Activated B cell treated with CpG ODN at 0.5 μM for 24 hours (primary cell): ENCODE measurements at places on chromosomes 1 and 21. TPM values are rescaled to one million over a fixed set of nuclear protein-coding genes. Genes with fewer than 3 reads are reported as not detected.

DNA sequence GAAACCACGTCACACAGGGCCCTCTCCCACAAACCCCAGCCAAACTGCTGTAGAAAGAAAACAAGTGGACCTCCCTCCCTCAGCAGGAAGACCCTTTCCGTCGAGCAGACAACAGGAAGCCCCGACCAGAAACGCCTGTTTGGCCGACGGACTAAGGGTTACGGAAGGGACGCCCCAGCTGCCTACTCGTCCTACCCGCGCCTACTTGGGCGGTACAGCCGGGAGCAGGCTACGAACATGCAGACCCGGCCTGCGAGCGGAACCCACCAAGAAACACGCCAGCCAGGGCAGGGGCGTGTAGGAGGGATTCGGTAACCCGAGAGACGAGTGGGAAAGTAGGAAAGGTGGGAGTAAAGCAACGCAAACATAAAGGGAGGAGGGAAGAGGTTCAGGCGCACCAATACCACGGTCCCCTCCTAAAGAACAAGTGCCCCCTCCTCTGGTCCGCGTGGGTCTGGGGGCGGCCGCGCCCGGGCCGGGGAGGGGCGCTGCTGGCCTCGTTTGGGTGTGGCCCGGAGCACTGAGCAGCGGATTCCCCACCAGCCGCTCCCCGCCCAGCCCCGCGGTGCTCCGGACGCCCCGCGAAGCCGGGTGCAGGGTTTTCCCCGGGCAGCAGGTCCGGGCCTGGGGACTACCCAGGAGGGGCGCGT is 450 bp downstream of the S100A10 start:
- peak; percentile 28 for DNase-seq

- DNase-seq, result no peak
Observed at GRCh38 chr1:58975888-58976287, 192.0 kb upstream of the JUN start.

DNA sequence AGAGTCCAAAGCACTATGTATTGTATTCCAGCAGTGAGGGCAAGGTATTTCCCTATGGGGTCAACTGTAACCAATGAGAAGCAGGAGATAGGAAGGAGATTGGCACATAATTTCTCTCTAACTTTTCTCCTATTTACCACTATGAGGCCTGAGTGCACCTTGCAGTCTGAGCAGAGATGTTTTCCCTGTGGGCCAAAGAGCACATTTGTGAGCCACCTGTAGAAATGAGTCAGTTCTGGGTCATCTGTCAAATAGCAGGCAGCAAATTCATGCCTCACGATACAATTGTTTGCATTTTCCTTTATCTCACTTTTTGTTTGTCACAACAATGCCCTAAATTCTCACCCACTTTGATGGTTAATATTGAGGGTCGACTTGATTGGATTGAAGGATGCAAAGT is 547.2 kb upstream of the NCAM2 start:
- no peak for DNase-seq

- no peak for DNase-seq
Observed at GRCh38 chr21:24375201-24375600, 1232.1 kb downstream of the MRPL39 start.

DNA sequence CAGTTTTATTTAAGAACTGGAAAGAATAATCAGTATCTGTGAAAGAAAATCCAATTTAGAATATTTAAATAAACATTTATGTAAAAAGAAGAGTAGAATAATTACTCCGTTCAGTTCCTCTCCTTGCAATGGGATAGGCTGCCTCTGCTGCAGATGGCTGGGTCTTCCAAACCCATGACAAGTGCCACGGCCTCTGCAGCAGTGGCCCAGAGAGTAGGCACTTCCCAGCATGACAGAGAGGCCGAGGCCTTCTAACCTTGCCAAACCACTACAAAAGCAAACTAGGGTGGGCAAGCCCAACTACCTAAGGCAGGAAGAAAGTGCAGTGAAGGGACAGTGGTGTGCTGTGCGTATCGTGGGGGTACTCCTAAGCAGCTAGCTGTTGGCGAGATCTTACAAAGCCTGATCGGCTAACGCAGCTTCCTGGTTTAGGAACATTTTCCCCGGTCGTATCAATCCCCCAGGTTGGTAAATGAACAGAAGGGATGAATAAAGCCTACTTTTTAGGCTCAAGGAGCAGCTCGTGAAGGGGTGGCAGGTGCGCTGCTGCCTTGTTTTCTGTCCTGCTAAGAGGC is 14.5 kb downstream of the ICMT start:
- DNase-seq, result no peak

DNA sequence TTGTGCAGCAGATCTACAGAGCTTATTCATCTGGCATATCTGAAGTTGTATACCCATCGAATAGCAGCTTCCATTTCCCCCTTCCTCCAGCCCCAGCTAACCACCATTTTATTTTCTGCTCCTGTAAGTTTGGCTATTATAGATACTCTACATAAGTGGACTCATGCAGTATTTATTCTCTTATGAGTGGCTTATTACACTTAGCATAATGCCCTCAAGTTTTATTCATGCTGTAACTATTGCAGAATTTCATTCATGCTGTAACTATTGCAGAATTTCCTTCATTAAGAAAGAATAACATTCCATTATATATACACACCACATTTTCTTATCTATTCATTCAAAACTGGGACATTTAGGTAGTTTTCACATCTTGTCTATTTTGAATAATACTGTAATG is 30.5 kb upstream of the IFI16 start:
- no peak for DNase-seq

DNA sequence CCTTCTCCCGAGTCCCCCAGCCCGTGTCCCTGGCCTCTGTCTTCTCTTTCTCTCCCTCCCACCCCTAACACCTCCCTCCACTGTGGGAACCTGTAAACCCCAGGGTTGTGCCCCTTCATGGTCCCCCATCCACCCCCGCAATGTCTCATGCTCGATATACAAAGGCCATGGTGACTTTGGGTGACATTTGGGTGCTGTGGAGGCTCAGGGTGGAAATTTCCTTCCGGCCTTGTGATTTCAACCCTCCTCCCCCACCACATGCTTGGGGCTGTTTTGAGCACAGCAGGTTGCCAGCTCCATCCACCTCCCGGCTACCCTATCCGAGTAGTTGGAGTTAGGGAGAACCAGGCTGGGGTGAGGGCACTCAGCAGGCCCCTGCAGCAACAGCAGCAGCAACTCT is 25.7 kb upstream of the VPS13D start:
- no peak for DNase-seq

DNA sequence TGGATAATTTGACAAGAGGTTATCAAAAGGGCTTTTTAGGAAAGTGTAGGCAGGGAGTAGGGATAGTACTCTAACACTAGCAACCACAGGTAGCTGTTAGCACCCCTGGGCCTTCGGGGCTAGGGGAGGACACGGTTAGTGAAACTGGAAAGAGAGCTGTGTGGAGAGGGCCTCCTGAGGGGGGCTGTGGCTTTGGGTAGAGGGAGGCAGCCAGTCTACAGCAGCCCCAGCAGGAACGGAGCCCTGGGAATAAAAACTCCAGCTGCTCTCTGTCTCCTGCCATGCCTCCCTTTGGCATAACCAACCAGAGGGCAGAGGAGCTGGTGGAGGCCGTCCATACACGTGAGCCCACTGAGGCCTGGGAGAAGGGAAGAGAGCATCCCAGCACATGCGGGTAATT is 223.2 kb downstream of the FOXD2 start:
- DNase-seq, result no peak

DNA sequence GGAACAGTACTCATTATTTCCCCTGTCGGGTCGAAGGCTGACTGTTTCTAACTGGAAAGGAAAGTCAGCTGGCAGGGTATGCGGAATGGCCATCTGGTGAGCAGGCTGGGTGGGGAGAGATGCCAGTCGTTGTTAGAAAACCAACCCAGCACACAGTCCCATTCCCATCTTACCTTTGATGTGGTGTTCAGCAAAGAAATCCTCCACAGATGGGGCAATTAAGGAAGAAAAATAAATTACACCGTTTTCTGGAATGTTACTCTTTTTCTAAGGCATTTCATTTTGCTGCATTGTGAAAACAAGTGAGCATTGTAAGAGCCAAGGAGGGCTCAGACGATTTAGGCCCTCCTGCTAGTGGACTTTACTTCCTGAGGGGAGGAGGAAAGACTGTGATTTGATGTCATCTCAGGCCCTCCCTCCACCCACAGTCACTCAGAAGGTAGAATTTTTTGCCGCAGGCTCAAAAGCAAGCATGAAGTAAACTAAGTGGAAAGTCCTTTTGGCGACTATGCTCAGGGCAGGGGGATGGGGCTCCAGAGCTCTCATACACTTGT is at the start of gene SLC16A4:
Gene SLC16A4 (minus strand): TSS at position 335 of the 554 bp plus-strand sequence. CDS start 1,703 bp downstream, outside the sequence.
- DNase-seq, result no peak

DNA sequence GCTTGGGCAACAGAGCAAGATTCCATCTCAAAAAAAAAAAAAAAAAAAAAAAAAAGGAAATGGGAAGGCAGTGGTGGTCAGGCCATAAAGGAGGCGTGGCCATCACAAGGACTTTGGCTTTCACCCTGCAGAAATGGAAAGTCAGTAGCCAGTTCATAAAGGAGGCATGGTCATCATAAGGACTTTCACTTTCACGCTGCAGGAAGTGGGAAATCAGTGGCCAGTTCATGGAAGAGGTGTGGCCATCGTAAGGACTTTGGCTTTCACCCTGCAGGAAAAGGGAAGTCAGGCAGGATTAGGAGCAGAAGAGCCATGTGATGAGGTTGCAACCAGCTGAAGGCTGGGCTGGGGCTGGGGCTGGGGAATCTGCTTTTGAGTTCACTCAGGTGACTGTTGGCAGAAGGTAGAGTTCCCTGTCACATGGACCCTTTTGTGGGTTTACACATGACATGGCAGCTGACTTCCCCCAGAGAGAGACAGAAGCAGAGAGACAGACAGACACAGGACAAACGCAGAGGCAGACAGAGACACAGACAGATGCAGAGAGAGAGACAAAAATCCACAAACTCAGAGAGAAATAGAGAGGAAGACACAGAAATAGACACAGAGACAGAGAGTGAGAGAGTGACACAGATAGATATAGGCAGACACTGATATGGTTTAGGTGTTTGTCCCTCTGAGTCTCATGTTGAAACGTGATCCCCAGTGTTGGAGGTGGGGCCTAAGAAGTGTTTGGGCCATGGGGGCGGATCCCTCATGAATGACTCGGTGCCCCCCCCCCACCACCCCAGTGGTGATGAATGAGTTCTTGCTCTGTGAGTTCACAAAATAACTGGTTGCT is 263.9 kb upstream of the KAZN start:
- no peak for DNase-seq

GRCh38 chr1:18957136-18957521 is 653 bp upstream of the IFFO2 start:
- DNase-seq, result no peak

DNA sequence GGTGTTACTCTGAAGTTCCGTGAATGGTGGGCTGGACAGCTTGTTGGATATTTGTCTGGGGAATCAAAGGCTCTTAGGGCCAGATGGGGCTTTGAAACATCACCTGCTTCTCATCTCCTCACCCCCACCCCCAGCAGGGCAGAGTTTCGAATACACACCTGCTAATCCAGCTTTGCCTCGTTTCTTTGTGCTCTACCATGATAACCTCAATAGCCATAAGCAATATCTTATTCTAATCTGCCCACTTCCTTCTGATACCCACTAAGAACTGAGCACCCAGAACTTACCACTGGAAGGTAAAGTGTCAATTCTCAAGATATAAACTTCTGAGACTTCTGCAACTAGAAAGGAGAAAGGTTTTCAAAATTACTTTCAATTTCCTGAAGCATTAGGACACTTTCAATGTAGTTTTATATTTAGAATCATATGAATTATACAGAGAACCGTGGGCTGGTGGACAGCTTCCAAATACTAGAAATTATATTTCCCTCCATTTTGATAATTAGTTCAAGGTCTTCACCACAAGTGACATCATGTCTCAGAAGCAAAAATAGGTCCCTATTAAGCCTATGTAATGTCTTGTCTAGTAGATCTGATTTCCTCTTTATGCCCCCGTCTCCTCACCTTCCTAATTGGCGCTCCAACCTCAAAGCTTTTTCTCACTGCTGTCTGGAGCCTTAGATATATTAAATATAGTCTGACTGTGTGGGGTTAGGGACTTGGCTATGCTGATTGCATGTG is 64.4 kb upstream of the NEK2 start:
- no peak for DNase-seq

DNA sequence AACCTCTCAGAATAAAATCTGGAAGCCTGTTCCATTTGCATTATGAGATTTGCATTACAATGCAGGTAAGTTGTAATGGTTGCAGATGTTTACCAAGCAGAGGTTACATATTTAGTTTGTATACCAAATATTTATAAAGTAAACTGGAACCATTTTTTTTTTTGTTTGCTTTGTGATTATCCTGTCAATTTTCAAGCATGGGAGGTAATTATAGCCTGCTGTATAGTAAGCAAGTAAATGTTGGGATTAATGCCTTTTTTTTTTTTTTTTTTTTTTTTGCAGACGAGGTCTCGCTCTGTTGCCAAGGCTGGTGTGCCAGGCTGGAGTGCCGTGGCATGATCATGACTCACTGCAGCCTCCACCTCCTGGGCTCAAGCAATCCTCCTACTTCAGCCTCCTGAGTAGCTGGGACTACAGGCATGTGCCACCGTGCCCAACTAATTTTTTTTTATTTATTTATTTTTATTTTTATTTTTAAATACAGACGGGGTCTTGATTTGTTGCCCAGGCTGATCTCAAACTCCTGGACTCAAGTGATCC is 21.0 kb downstream of the NFYC start:
- DNase-seq, result no peak

DNA sequence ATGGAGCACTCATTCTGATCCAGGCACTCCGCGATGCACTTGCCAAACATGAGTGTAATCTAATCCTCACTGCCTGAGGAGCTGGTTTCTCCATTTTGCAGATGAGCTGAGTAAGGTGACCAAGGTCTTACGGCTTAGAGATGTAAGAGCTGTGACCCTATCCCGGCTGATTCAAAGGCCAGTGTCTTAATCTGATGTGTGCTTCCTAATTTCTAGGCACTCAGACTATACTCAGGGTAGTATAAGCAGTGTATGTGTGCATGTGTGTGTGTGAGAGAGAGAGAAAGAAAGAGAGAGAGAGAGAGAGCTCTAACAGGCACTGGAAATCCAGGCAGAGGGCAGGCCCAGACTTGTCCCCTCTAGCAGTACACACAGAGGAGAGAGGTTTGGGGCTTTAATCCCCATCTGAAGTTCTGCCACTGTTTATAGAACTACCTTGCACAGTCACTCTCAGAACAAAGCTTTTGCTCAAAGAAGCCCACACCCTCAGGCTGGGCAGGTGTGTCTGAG is 188.2 kb downstream of the ZBTB18 start:
- DNase-seq, result no peak

GRCh38 chr1:240230816-240231215 is 139.1 kb downstream of the FMN2 start:
- DNase-seq, result no peak

GRCh38 chr1:64335636-64336035 is 132.2 kb downstream of the UBE2U start:
- DNase-seq, result no peak

DNA sequence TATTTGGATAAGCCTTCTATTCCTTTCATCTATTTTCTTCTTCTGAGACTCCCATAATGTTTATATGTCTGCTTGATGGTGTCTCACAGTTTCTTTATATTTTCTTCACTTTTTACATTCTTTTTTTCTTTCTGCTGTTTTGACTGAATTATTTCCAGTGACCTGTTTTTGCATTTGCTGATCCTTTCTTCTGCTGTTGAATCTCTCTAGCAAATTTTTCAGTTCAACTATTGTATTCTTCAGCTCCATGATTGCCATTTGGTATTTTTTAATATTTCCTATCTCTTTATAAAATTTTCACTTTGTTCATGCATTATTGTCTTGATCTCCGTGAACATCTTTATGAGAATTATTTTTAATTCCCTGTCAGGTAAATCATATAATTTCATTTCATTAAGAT is 122.3 kb upstream of the ST6GALNAC5 start:
- DNase-seq, result no peak

The CNKSR1 gene
- 2.7 and 4.8 TPM in 2 replicates for total RNA-seq

The OLFM3 gene
- not detected in 2 replicates for total RNA-seq

The SPOCD1 gene
- total RNA-seq, result not detected in 2 replicates

The KRTAP19-3 gene
- total RNA-seq, result not detected in 2 replicates

The IL20 gene
- total RNA-seq, result not detected in 2 replicates

The COP1 gene
- 46.3 and 52.1 TPM in 2 replicates for total RNA-seq

The ZMYND12 gene
- 0.53 and 0.56 TPM in 2 replicates for total RNA-seq

The PPIAL4G gene
- 0.42 and 0.62 TPM in 2 replicates for total RNA-seq
